Astrocyte of the spinal cord (primary cell): ENCODE measurements at places on chromosomes 5 and 9.

DNA sequence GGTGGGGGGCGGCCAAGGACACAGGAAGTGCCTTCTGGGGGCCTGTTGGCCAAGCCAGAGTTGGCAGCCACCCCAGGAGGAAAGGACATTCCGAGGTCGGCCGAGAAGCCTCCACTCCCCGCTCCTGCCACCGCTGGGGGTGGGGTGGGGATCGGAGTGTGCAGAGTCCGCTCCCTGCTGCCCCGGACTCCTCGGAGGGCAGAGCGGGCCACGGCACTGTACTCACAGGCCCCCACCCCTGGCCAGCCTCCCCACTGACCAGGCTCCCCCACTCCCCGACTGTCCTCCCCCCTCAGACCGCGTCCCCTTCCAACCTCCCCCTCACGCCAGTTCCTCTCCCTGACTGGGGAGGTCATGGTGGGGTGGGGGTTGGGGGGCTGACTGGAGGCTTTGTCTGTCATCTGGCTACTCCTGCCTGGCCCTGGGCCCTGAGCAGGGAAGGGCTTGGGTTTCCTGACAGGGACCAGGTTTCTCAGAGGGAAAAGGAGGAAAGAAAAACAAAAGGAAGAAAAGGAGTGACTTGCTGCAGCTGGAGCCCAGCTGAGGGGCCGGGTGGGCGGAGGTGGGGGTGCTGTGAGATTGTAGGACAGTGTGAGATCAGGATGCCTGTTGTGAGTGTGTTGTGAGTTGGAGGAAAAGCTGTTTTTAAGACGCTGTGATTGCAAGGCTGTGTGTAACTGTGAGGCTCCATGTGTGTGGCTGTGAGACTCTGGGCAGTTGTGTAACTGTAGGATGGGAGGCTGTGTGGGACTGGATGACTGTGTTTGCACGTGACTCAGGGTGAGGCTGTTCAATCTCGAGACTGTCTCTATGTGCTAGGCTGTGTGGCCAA, 29.7 kb downstream of the CNTFR start:
- DNase-seq: no peak

DNA sequence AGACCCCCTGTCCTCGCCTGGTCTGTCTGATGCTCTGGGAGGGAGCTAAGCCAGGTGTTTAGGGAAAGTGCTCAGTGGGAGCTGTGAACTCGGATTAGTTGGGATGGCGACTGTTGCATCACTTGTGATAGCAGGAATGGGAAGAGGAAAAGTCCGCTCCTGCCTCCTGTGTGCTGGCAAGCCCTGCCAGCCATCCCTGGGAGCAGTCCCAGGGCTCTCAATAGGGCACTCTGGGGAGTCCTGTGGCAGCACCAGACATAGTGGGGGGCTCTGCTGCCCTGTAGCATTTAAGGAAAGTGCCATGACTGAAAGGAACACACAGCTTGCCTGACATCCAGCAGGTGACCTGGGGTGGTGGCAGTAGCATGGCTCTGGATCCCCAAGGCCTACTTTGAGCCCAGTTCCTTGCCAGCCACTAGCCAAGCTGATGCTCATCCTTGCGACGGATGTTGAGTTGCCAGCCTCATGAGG, 81.5 kb downstream of the AMBP start:
- DNase-seq: no peak

- peak; percentile 42 for DNase-seq
These were observed 308.1 kb downstream of the CTNND2 start for GRCh38 chr5:11596185-11596584.

DNA sequence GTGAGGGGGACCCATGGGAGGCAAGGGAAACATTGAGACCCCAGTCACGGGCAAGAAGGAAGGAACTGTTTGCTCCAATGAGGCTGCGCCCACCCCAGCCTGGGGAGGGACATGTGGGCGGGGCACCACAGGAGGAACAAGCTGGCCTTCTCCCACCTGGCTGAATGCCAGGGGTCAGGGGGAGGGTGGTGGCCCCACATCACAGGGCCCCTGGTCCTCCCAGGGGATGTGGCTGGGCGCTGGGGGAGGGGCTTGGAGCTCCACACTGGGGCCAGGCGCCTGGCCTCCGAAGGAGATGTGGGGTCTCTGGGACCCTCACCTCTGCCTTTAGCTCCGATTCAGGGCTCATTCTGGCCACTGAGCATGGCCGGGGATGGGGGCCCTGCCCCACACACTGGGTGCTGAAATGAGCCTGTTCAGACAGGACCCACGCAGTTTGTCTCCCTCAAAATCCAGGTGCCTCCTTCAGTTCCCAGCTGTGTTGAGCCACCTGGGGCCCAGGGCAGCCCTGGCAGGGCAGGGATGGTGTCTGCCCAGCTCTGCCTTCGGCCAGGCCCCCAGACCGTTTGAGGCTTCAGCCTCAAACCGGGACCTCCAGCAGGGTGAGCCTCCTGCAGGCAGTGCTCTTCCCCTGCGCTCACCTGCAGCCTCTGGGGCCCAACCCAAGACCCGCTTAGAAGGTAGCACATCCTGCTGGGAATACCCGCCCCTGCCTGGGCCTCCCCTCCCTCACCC, 33.2 kb upstream of the NOTCH1 start:
- no peak for DNase-seq

DNA sequence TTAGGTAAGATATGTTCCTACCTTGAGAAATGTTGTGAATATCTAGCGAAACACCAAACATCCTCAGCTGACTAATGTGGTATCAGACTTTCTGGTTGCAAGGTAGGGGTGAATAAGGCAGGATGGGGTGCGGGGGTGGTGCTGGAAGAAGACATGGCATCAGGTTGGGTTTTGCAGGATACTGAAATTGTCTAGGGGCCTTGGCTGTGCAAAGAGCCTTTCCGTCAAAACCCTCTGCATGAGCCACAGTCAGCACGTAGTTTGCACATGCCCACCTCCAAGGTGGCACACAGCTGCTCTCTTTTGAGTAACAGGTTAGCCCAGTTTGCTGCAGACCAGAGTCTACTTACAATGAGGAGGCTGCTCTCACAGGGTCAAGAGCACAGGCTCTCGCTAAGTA, 42.0 kb downstream of the SFXN1 start:
- DNase-seq: no peak

GRCh38 chr5:123960526-123960925, 448.5 kb downstream of the CSNK1G3 start:
- DNase-seq: no peak

DNA sequence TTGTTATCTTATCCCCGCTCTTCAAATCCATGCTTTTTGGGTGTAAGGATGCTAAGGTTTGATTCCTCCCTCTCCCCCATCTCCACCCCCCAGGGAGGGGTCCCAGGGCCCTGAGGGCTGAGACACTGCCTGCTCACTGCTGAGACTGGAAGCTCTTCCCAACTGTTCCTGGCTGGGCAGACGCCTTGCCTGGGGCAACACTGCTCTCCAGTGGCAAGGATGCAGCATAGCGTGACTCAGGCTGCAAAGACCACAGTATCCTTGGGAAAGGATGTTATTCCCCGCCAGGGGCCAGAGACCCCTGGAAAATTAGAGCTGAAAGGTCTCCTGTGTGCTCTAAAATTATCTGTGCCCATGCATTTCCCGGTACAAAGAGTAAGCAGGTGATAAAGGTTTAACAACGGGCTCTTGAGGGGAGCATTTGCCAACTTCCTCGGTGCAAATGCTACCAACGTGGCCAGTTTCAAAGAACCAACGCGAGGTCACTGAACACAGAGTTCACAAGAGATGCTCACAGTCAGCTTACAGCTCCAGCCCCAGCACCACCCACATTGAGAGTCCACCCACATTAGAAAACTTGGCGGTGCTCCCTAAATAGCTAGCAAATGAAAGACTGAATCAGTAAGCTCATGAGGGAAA, 271.9 kb downstream of the NSG2 start:
- peak; percentile 39 for DNase-seq

DNA sequence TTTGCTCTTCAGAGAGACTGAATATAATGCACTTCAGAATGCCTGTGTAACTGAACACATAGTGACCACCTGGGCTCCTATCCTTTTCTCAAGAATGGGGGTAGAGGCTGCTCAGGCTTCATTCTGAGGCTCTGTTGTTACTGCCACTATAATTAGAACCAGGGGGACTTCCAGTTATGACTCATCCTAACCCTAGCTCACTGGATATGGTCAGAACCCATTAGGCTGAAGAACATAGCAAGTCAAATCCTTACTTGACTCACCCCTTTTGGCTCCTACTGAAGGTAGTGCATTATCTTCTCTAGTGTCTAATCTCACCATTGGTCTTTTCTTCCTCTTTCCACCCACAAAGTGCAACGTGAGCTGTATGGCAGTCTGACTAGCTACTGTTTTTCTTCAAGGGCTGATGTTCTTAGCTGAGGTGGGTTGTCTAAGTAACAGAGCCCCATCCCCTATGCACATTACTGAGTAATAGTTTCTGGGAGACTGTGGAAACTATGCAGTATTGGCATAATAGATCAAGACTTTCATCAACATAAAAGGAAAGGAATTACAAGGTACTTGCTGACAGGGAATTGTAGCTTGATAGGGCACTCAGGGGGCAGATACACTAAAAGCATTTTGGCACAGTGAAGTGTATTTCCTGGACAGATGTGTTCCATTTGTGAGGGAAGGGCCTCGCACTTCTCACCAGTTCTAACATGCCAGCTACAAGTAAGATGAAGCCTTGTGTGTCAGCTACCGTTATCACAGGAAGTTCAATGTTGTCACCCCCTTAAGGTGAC, 431.0 kb upstream of the MEF2C start:
- DNase-seq: peak; percentile 94

DNA sequence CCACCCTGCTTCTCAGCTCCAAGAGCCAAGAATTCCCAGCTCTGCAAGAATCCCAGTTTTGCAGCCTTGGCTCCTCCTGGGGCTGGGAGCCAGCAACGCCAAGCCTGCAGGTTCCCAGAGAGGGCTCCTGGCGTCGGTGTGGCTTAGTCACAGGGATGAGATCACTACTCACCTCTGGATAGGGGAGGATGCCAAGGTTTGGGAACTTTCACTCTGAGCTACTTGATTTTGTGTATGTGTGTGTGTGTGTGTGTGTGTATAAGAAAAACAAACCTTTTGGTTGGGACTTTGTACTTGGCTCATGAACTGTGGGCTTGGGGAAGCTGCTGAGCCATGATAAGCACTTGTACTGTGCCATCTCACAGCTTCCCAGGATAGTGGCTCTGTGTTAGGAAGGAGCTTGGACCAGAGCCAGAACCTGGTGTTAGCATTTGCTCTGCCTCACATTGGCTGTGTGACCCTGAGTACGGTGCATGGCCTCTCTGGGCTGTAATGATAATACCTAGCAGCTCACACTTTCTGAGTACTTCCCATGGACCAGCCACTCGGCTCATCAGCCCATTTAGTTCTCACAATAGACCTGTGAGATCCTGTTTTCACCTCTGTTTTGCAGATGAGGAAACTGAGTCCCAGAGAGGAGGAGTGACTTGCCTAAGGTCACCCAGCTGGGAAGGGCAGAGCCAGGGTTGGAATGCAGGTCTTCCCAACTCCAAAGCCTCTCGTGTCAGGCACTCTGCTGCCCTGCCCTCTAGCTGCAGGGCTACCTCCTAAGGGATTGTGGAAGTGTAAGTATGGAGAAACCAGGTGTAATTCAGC, 41.4 kb upstream of the DAB2IP start:
- peak; percentile 64 for DNase-seq

DNA sequence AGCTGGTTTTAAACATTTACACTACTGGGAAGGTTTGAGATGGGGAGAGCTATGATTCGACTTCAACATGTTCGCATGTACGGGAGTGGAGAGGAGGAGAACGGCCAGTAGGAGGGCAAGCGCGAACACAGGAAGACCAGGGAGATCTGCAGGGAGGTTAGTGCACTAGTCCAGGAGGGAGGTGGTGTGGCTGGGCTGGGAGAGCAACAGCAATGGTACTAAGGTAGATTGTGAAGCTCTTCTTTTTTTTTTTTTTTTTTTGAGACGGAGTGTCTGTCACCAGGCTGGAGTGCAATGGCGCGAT, 16.6 kb downstream of the IER5L start:
- no peak for DNase-seq

GRCh38 chr5:38800515-38800914, 45.3 kb upstream of the OSMR start:
- no peak for DNase-seq

- DNase-seq: no peak
These were observed 7.2 kb downstream of the UNC13B start for GRCh38 chr9:35168963-35169362.

DNA sequence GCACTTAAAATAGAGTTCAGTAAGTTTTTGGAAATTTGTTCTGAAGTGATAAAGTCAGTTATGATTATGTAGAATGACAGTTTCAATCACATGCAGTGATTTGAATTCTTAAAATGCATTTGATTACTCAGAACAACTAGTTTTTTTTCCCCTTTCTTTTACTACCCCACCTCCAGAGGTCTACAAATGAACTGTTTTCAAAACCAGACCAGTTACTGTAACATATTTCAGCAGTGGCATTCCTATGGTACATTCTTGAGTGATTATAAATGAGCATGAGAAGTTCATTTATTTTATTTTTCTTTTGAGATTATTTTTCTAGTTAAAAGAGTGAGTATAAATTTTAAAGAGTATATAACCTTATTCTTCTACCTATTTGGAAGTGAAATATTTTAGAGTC, 71.6 kb downstream of the NNT start:
- DNase-seq: no peak

DNA sequence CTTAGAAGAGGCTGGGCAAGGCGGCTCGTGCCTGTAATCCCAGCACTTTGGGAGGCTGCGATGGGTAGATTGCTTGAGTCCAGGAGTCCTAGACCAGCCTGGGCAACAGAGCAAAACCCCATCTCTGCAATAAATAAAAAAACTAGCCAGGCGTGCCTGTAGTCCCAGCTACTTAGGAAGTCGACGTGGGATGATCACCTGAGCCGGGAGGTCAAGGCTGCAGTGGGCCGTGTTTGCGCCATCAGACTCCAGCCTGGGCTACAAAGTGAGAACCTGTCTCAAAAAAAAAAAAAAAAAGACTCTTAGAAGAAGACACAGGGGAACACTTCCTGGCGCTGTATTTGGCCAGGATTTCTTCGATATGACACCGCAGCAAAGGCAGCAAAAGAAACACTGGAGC, 23.7 kb upstream of the NRARP start:
- no peak for DNase-seq

GRCh38 chr5:87190687-87191086, 77.0 kb upstream of the RASA1 start:
- DNase-seq: no peak

- DNase-seq: no peak
These were observed 150.3 kb upstream of the SPRY4 start for GRCh38 chr5:142475102-142475513.

DNA sequence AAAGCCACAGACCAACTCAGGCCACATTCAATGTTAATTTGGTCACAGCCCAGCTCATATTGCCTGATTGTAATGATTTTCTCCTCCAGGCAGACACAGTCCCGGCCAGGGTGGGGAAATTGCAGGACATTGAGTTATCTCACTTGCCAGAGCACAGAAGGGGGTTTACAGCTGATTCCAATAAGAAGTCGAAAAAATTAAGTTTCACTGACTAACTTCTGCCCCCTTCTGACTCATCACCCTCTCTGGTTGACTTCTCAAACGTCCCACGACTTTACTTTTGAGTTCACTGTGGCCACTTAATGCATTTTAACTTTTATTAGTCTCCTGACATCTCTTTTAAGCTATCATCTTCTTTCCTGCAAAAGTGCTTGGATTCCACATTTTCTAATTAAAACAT, 321.4 kb upstream of the WWC1 start:
- DNase-seq: peak; percentile 44
